ENCODE measurements at places on chromosomes 1 and 21.

DNA sequence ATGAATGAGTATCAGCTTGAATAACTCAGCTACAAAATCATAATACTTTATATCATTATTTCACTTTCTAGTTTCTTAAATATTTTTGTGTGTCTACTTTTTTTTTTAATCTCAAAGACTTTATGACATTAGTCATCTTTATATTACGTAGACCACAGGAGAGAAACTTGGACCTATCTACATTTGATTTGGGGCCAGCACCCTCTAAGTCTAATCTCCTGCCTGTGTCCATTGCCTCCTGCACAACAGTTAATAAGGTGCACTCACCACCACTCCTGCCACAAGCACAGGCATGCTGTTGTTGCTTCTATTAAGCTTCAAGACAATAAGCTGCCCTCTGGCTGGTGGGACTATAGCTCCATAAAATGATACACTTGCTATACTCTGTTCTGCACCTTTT is 70.4 kb downstream of the DIRAS3 start:
- no peak for DNase-seq

GRCh38 chr1:178955391-178955954 is 70.2 kb upstream of the FAM20B start:
- no peak for DNase-seq

DNA sequence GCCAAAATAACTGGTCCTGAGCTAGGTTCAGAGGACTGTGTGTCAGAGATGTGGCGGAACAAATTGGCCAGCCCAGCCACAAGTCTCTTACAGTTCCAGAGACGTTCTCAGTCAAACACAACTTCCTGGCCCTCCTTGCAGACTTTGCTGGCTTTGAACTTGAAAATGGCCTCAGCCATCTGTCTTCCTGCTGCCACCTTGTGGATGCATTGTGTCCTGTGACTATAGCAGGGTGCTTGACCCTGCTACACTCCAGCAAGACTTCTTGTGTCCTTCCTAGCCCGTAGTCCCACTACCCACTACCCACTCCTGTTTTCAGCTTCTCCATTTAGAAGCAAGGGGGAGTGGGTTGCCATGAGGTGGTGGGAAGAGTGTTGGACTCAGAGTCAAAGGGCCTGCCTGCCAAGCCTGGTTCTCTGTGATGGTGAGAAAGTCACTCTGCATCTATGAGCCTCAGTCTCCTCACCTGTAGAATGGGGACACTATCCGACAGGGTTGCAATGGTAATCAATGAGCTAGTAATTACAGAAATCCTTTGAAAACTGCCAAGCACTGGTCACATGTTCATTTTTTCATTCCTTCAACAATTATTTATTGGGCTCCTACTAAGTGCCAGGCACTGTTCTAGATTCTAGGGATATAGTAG is 109.9 kb downstream of the IGSF21 start:
- no peak for DNase-seq

DNA sequence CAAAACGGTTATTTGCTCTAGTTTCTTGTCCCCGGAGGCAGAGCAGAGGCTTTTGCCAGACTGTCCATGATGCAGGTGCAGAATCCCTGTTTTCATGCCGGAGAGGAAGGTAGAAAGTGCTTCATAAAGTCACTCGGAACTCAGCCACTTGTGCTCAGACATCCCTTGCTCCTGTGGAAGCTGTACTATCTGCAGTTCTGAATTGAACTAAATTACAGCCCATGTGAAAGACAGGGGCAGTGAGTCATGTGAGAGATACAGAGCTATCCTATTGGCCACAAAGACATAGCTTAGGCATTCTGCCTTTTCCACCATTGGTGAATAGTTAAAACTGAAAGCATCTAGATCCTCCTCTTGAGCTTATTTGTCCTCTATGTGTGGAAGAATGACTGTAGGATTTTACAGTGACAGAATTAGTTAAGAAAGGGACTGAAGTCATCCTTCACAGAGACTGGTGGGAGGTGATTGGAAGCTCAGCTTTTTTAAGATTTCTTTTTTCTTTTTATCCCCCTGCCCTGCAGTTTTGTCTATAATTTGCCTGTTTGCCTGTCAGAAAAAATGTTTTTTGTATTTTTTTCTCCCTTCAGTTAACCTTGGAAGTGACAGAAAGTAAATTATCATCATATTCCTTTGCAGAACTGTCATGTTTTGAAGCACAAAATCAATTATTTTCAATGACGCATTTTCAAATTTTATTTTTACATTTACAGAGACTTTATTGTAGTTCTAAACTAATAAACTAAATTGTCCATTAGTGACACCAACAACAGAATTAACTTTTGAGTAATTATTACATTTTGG is 298.6 kb downstream of the PTPRC start:
- DNase-seq = no peak

DNA sequence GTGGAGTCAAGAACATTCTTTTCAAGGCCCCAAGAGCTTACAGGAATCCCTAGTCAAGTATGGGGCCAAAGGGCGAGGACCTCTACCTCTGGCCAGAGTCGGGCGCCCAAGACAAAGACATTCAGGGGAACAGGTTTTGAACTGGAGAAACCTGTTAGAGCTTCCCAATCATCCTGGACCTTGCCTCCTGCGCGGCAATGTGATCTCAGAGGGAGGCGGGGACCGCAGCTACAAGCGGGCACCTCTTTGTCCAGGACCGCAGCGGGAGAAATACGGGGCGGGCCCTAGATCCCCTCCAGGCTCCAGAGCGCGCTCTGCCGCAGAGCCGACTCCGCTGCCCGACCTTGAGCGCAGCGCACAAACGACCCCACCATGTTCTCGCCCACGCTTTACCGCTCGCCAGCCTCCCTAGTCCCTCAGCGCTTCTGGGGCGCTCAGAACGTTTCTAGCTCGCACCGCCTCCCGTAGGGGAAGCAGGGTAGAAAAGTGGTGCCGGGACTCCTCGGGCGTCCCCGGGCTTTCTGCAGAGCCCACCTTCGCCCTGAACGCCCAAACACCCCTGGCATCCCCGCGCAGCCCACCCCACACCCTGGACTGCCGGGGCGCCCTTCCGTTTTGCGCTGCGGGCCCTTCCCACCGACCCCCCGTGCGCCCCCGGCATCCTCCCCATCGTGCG is 28.1 kb downstream of the RABIF start:
- no peak for DNase-seq

GRCh38 chr1:39819091-39819812 is 30.6 kb upstream of the BMP8B start:
- no peak for DNase-seq

GRCh38 chr1:237181743-237182317 is 139.8 kb downstream of the RYR2 start:
- no peak for DNase-seq

DNA sequence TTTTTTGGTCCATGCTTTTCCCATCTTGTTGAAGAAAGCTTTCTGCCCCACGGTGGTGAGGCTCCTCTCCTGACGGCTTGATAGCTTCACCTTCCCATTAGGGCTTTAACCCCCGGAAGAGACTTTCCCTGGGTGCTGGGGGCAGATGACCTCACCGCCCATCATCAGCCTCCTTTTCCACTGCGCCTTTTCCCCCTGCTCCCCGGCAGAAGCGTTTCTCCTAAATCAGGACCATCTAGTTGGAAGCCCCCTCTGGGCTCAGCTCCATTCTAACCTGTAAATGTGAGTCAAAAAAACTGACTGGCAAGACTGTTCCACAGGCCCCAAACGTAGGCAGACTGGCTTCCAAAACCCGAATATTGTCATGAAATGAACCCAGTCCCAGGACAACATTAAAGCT is 6.7 kb downstream of the POFUT2 start:
- DNase-seq = no peak

GRCh38 chr1:240658312-240658960 is 46.5 kb upstream of the GREM2 start:
- DNase-seq = no peak
